ENCODE measurements at places on chromosomes 1 and 21. TPM values are rescaled to one million over a fixed set of nuclear protein-coding genes. Genes with fewer than 3 reads are reported as not detected.

The HTR1D gene
- 0.07 TPM for total RNA-seq

The KCNE1 gene
- total RNA-seq = 1.1 TPM

The S100A7A gene
- not detected for total RNA-seq

The SPATA17 gene
- total RNA-seq = 1.00 TPM

The MPZ gene
- total RNA-seq = 0.80 TPM

The RCAN3 gene
- 9.0 TPM for total RNA-seq

- H3K27me3 ChIP-seq = no peaks in the 10 kb centered on the region
- no peak overlapping the region for H3K4me3 ChIP-seq
- no peaks in the 10 kb centered on the region for H3K4me1 ChIP-seq
- no peaks in the 10 kb centered on the region for H3K36me3 ChIP-seq
- DNase-seq = no peak
These were observed 32.4 kb upstream of the CEP350 start for GRCh38 chr1:179921981-179922872.

GRCh38 chr1:102733491-102734236, 374.7 kb downstream of the COL11A1 start:
- H3K27me3 ChIP-seq = no peaks in the 10 kb centered on the region
- DNase-seq = no peak
- no peaks in the 10 kb centered on the region for H3K4me1 ChIP-seq
- no peak overlapping the region for H3K27ac ChIP-seq

DNA sequence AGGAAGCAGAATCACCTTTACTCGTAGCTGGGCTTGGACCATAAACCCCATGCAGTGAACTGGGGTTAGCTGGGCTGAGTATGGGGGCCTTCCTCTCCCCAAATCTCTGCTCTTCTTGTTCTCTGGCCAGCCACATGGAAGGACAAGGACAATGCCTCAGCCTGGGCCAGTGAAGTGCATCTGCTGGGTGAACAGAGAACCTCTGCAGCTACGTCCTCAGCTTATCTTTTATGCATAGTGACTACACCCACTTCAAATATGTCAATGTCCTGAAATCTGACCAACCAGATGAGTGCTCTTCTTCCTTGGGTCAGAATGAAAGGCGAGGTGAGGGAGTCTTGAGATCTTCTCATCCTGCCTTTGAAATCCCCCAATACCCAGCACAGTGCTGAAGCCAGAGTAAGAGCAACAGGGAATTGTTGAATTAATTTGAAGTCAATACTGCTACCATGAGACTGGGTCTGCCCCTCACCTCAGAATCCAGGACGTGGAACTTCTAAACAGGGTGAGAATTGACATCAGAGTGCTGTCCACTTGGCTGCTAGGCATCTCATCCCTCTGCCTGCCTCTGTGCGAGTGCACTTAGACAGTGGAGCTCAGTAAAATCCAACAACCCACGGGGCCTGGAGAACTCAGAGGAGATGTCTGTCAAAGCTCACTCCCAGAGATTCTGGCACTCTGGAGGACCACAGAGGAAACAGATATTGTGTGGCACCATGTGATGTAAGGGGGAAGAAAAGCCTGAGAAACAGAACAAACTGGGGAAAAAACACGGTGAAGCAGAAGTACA, 99.0 kb downstream of the IER5 start:
- peaks cover 16% of the 10 kb centered on the region for H3K27me3 ChIP-seq
- H3K36me3 ChIP-seq = no peaks in the 10 kb centered on the region
- H3K4me1 ChIP-seq = no peaks in the 10 kb centered on the region
- no peak overlapping the region for H3K27ac ChIP-seq
- no peak for DNase-seq

DNA sequence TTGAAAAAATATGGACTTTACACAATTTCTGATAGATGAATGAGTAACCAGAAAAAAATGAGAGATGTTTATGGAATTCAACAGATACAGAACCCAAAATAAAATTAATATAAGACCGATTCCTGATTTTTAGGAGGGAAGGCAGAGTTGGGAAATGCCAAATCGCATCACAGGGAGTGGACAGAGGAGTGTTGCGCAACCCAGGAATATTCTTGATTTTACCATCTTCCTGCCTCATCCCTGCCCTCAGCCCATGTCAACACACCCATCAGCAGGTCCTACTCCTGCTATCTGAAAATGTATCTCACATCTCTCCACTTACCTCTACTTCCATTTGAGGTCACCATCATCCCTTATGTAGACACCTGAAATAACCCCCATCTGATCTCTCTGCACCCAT, 221.0 kb downstream of the DSCAM start:
- H3K36me3 ChIP-seq = no peaks in the 10 kb centered on the region
- no peak overlapping the region for H3K4me3 ChIP-seq
- no peaks in the 10 kb centered on the region for H3K4me1 ChIP-seq
- no peaks in the 10 kb centered on the region for H3K27me3 ChIP-seq

GRCh38 chr1:54153535-54154439, 987 bp upstream of the CDCP2 start:
- H3K4me3 ChIP-seq = no peak overlapping the region
- peak; percentile 76 for DNase-seq
- H3K36me3 ChIP-seq = no peaks in the 10 kb centered on the region
- no peak overlapping the region for H3K27ac ChIP-seq

DNA sequence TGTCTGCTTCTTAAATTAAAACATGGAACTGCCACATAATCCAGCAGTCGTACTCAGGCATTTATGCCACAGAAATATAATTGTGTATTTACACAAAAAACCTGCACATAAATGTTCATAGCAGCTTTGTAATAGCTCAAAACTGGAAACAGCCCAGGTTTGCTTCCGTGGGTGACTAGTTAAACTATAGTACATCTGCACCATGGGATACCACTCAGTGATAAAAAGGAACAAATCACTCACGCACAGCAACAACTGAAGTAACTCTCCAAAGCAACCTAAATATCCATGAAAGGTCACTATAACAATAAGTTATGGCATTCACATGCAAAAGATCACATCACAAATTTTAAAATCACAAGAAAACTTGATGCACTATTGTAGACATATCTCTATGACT, 64.4 kb downstream of the KCNT2 start:
- no peak for DNase-seq
- H3K27ac ChIP-seq = no peak overlapping the region
- no peaks in the 10 kb centered on the region for H3K4me1 ChIP-seq
- H3K27me3 ChIP-seq = no peaks in the 10 kb centered on the region
- no peaks in the 10 kb centered on the region for H3K36me3 ChIP-seq

- DNase-seq = no peak
- no peak overlapping the region for H3K4me3 ChIP-seq
These were observed 59.8 kb upstream of the C1orf53 start for GRCh38 chr1:197842646-197843045.

GRCh38 chr1:24745711-24746413, 615 bp downstream of the CLIC4 start:
- H3K27me3 ChIP-seq = no peaks in the 10 kb centered on the region
- H3K27ac ChIP-seq = peak overlapping the region; percentile 95
- peak; percentile 71 for DNase-seq
- peaks cover 34% of the 10 kb centered on the region for H3K4me1 ChIP-seq
- peak overlapping the region; percentile 75 for H3K4me3 ChIP-seq
